ENCODE measurements at places on chromosomes 12 and 14.

GRCh38 chr12:24500831-24501230 is 448.1 kb downstream of the BCAT1 start:
- no peak for DNase-seq

GRCh38 chr12:47107446-47107845 is 27.7 kb upstream of the AMIGO2 start:
- DNase-seq, result no peak

DNA sequence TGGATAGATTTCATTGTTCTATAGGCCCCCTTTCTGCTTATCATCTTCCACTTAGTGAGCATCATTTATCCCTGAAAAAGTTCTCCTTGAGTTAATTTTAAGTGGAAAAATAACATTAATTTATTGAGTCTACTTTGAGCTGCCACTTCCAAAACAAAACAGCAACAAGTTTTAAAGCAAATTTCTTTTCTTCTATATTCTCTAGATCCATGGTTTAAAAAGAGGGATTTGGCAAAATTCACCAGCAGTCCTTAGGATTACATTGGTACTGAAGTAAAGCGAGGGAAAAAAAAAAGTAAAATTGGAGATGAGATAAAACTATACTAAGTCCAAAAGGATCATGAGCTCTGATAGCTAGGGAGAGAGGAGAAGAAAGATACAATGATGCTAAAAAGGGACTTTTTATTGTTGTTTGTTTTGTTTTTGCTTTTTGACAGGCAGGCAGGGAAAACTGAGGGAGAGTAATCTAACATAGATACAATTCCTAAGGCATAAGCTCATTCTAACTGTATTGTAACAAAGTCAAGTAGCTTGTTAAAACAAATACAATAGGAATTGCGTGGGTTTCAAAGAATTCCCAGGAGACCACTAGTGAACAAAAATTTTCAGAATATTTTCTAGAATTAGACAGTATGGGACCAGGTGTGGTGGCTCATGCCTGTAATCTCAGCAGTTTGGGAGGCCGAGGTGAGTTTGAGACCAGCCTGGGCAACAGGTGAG is 19.2 kb upstream of the PLEKHA5 start:
- no peak for DNase-seq

DNA sequence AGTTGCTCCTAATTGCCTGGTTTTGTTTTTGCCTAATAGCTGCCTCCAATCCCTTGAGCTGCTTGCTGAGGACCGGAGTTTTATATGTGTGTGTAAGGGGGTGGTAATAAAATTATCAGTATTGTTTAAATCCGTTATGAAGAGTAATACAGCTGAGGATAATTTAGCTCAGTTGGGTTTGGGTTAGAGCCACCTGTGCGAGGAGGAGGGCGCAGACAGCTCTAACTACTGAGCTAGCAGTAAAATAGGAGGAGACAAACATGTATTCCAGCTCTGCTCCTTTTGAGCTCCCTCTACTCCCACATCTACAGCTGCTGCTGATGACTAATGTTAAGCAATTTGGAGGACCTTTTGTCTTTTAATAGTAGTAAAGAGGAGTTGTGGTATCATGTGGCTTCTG is 61.5 kb downstream of the SPATS2 start:
- DNase-seq, result no peak

- no peak for DNase-seq
Measured at GRCh38 chr12:109197327-109197726, 80.9 kb downstream of the ACACB start.

GRCh38 chr14:80055667-80056496 is 155.4 kb downstream of the DIO2 start:
- DNase-seq, result no peak

DNA sequence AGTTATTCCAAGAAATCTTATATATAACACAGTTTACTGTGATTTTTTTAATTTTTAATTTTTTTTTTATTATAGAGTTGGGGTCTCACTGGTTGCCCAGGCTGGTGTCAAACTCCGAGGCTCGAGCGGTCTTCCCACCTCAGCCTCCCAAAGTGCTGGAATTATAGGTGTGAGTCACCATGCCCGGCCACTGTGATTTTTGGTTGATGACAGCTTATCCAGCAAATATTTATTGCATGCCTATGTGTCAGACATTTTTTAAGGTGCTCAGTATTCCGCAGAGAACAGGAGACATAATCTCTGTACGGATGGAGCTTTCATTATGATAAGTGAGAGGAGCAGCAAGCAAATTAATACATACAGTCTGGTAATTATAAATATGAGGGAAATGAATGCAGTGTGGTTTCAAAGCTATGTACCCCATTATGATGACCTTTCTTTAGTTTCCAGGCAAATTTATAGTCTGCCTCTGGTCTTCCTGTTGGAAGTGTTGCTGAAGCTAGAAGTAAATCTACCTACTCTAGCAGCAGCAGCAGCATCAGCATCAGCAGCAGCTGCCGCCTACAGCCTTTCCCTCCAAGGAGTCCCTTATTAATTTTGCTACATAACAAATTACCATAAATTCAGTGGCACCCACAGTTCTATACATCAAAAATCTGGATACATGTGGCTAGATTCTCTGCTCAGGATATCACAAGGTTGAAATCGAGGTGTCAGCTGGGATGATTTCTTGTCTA is 32.3 kb downstream of the FRS2 start:
- no peak for DNase-seq

GRCh38 chr14:34041220-34041619 is 90.3 kb upstream of the EGLN3 start:
- DNase-seq, result no peak

DNA sequence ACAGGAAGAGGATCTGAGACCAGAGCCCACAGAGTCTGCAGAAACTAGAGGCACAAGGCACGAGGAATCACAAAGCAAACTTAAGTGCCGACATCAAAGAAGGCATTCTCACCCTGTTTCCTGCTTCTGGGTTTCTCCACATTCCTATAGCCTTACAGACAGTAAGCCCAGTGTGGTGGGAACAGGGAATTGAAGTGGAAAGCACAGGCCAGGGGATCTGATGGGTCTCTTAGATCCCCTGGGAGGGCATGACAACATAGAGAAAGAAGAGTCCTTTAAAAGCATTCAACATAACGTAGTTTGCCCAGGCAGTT is 75.6 kb upstream of the FRMD6 start:
- DNase-seq, result no peak
